ENCODE measurements at places on chromosomes 5 and 9.

- DNase-seq: no peak
Observed at GRCh38 chr9:130215341-130216119, 43.3 kb downstream of the NCS1 start.

DNA sequence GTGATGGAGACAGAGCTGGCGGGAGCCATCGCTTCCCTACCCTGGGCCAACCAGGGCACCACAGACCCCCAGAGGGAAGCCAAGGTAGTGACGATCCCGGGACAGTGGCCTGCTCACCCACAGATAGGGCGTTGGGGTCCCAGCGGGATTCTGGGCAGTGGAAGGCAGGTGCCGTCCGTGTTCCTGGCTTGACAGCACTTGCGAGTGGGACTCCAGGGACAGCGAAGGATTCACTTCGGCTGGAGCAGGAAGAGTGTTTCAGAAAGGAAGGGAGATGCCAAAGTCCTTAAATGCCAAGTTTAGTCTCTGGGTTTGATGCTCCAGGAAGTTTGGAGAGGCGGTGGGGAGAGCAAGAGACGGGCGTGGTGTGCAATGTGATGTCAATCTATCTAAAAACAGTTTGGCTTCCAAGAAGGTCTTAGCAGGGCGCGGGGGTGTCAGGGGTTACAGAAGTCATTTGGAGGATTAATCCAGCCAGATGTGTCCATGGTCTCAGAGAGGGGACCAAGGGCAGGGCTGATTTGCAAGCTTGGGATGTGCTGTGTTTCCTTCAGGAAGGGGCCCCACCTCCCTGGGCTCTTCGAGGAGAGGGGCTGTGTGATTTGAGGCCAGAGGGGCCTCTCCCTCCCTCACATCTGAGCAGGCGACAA is 74.9 kb downstream of the NTNG2 start:
- no peak for DNase-seq

DNA sequence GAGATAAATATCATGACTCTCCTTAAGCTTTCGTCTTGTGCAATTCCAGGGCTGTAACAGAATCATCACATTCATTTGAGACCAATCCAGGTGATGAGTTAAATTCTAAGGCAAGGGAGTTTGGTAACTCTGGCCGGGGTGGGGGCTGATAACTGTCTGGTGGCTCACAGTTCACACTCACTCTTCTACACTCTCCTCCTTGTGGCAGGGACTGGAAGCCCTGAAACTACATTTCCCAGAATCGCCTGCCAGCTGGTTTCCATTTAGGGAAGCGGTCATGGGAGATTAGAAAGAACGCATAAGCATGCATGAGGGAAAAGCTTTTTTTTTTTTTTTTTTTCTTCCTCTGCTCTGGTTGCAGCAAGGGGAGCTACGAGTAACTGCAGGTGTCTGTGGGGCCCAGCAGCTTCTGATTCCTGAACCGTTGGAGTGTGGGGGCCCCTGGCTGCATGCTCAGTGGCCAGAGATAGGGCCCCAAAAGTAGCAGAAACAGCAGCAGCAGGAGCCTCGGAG is 154.8 kb upstream of the TBC1D2 start:
- no peak for DNase-seq

DNA sequence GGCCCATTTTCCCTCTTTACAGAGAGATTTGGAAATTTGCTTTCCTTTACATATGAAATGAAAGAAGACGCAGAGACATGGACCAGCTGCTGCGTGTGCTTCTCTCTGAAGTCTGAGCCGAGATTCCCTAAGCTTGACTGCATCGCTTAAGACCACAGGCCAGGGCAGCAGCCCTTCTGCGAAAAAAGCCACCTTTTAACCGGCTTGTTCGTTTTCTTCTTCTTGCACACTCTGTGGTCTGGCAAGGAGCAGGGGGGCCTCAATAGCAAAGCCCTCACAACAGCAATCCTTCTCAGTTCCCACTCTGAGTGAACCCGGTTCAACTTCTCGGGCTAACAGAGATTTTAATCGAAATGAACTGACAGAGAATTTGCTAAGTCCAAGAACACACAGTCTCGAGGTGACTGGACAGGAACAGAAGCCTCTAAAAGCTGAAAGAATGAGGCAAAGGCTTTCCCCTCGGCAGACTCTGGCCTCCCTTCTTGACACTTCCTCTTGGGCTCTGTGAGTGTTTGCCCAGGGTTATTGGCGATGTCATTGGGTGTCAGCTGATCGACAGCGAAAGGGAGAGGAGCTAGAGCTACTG is 512.9 kb upstream of the KLF4 start:
- no peak for DNase-seq

DNA sequence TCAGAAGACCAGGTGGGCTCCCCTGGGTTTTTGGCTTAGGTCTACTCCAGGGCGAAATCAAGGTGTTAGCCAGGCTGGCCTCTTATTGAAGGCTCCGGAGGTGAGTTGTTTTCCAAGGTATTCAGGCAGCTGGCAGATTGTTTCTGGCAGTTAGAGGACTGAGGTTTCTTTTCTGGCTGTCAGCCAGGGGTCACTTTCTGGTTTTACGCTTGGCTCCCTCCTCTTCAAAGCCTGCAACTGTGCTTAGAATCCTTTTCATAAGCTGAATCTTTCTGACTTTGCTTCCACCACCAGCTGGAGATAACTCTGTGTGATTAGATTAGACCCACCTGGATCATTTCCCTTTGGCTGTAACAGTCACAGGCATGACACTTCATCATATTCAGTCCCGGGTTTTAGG is 24.6 kb downstream of the RFK start:
- no peak for DNase-seq

GRCh38 chr5:166346726-166347374 is 1944.6 kb upstream of the WWC1 start:
- DNase-seq: no peak

DNA sequence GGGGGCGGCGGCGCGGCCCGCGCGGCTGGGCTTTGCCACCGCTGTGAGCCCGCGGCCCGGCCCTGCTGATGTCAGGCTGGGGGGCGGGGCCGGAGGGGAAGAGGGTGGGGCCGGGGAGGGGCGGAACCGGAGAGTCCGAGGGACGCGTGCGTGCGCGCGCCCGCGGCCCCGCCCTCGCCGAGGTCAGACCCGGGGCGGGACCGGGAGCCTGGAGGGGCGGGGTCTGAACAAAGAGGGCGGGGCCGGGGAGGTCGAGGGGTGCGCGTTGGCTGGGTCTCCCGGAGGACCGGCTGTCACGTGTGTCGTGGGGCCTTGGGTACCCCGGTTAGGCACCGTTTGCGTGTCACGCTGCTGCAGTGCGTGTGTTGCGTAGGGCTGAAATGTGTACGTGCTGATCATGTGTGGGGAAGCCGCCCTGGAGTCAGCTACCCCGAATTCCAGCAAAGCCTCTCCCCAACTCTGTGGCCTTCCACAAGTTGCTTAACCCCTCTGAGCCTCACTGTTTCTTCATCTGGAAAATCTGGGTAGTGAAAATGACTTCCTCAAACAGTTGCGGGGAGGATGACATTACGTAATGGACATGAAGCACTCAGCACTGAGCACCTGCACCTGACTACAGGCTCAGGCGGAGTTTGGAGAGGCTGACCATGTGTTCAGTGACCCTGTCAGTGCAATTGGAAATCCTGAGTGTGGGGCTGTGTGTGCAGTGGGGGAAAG is at the start of gene RALGDS:
TSS of gene RALGDS (minus strand) at position 43 of the 717 bp plus-strand sequence. CDS start 86 bp downstream, outside the sequence.
- peak; percentile 96 for DNase-seq

DNA sequence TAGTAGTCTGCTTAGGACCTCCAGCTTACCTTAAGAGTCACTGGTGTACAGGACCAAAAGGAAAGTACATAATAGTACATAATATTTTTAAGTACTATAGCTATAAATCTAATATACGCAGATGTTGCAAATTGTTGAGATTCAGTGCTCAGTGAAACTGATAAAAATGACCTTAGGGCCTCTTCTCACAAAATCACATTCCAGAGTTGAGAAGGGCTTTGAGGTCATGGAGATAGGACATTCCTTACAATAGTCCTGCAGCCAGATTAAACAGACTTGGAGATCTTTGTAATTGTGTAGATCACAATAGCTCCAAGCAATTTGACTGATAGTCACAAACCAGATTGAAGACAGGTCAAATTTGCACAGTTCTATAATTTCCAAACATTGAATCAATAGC is 37.7 kb upstream of the PCSK1 start:
- DNase-seq: no peak

DNA sequence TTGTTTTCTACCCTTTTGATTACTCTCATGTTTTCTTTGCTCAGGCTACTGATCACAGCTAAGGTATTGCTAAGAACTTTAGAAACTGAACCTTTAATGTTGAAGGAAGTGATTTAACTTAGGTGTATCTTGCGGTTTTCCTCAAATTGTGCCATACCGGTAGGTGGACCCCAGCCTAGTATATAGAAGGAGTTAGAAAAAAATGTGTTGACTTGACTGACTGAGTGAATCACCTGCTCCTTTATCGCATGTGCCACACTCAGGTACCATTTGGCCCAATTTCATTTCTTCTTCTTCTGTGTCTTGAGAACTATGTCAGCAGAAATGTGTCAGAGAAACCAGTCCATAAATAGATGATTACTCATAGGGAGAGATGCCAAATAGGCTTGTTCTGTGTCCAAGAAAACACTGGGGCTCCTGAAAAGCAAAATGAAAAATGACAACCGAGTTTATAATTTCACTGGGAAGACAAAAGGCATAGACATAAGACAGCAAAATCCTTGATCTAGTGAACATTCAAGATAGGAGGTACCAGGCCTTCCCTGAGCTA is 19.4 kb downstream of the PLPPR1 start:
- no peak for DNase-seq

DNA sequence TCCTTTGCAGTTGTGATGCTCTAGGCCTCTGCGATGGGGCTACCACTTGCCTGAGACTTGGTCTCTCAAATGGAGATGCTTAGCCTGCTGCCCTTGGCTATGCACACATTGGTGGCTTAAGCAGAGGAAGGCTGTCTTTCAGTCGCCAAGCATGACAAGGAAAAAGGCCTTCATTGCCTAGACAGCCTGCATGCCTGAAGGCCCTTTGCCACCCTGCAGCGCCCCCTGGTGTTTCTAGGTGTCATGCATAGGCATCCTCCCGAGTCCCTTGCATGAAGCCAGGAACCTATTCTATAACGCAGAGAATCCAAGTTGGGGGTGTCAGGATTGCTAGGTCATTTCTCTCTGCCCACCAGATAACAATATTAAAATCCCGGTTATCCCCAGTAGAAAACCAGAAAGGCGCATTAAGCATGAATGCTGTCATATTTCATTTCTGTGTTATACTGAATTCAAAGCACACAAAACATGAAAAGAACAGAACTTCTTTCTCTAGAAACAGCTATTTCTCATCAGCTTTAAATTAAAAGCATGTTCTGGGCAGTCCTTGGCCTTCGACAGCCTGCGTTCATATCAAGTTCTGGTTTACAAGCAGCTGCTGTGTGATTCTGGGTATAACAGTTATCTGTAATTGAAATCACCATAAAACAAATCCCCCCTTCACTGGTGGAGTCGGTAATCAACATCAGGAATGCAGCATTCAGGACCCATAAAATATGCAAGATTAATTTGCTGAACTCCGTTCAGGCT is 59.7 kb upstream of the TRPC7 start:
- DNase-seq: peak; percentile 84

DNA sequence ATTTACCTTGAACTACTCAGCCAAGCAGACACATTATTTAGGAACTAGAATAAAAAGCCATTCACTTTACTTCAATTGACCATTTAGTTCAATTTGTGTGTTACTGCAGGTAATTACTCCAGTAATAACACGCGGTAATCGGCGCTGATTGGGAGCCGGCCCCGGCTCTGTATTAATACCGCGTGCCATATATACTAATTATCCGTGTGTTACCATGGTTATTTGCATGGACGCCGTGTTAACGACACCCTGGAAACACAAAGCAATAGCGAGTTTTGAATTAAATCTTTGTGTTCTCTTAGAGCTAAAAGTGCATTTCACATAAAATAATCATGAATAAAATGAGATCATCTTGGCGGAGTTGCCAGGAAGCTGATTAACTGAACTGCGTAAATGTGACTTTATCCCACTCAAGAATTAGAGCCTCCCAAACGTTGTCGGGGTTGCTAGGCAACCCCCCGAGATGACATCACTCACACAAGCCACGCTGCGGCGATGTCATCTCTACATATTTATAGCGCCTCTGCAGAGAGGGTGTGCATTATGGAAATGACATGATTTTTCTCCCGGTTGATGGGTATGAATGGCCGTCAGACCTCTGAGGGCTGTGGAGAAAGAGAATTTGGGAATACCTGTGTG is 41.4 kb upstream of the RNU6ATAC start:
- DNase-seq: no peak

DNA sequence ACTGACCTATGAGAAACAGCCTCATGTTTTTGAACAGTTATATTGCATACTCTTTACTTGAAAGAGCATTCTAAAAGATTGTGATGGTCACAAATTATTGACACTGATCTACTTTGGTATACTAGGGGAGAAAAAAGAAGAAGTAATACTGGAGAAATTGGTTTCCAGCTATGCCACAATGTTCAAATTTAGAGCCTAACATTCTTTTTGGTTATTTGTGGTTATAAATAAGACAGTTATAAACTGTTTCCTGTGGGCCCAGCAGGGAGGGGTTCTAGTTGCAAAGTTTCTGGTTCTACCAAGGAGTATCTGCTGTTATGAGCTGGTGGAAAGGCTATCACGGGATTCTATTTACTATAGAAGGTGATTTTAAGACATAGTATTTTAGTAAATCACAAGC is 4.8 kb downstream of the CWC27 start:
- no peak for DNase-seq

- no peak for DNase-seq
Observed at GRCh38 chr9:112997236-112997941, 14.6 kb downstream of the ZNF883 start.

DNA sequence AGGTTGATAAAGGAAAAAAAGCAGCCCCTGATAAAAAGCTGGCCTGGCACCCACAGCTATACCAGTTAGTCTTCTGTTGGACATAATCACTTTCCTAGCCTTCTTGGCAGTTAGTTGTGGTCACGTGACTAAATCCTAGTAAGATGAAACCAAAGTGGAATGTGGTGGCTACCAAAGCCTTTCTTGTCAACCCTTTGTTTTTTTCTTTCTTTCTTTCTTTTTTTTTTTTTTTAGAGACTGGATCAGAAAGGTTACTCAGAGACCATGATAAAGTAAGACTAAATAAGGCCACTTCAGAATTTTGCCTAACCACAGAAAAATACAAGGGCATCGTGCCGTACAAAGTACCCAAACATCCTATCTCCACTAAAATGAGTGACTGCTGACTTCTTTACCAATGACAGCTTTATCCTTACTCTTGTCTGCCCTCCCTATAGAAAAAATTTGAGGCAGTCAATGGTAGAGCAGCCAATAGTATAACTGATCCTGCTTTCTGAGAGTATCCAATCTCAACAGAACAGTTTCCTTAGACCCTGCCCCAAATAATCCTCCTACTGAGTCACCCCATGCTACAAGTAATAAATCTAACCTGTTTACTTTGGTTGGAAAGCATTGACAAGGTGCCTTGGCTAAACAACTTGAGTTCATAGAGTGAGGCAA is 14.2 kb upstream of the KIF27 start:
- no peak for DNase-seq

GRCh38 chr9:14309403-14309802 is 4.5 kb downstream of the NFIB start:
- DNase-seq: no peak

DNA sequence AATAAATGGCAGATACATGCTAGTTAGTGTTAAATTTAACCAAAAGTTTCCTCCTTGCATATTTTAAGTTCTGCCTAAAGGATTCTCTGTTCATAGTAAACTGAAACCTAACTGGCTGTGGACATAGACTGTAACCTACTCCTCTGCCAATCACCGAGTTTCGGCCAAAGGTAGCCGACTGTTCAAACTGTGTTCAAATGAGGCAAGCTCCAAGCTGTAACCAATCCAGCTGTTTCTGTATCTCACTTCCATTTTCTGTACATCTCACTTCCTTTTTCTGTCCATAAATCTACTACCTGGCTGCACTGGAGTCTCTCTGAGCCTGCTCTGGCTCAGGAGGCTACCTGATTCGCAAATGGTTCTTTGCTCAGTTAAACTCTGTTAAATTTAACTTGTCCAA is 44.1 kb downstream of the KCNV2 start:
- no peak for DNase-seq

GRCh38 chr9:93827545-93828330 is 127.4 kb downstream of the BARX1 start:
- DNase-seq: no peak
